Psoas muscle (tissue), 8 donors: ENCODE measurements at places on chromosomes 7 and 10.

DNA sequence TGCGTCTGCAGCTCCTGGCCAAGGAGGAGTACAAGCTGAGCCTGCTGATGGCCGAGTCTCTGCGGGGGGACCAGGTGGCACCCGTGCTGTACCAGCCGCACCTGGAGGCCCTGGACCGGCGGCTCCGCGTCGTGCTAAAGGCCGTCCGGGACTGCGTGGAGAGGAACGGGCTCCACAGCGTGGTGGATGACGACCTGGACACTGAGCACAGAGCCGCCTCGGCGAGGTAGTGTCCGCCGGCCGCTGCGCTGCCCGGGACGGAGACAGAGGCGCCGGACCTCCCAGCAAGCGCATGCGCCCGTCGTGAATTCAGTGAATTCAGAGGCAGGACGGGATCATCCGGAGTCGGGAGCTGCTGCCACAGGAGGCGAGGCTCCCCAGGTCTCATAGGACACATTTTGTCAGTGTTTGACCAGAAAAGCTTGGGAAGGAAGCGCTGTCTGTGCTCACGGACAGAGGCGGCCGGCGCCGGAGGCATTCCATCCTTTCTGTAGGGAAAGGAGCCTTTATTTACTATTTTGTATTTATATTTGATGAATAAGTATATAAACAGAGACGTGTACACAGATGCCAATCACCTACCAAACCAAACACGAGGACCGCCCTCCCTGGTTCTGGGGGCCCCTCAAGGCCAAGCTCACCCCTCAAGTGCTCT is 30.1 kb upstream of the FOXL3 start:
- DNase-seq, result peak; percentile 33

- no peak for DNase-seq
Measured at GRCh38 chr7:151575410-151575809, 55.7 kb upstream of the RHEB start.

DNA sequence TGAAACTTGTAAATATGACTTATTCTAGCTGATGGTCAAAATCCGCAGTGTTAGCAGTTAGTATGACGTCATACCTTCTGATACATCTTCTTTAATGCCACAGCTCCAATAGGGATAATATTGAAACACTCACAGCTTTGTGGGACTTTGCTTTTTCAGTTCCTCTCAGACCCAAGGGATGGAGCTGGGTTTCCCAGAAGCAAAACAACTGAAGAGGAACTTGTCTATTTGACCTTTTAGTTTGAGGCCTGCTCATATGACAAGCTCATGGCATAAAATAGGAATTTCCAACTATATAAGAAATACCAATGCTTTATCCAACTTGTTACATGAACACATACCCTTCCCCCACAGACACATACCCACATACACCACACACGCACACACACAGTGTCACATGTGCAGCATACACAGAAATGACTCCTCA is 31.6 kb upstream of the C10orf67 start:
- no peak for DNase-seq

GRCh38 chr10:128938558-128938957 is 528.5 kb upstream of the MGMT start:
- no peak for DNase-seq

DNA sequence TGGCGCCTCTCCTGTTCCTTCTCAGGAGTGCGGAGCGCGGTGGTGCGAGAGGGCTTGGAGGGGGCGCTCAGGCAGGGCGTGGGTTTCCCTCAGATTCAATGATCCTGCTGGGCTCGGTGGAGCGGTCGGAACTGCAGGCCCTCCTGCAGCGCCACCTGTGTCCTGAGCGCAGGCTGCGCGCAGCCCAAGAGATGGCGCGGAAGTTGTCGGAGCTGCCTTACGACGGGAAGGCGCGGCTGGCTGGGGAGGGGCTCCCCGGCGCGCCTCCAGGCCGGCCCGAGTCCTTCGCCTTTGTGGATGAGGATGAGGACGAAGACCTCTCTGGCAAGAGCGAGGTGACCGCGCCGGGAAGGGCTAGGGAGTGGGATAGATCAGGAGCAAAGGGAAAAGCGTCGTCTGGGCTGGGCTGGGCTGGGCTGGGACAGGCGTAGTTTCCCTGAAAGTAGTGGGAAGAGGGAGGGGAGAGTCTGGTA is 17.0 kb downstream of the FAM131B start:
- peak; percentile 62 for DNase-seq

- DNase-seq, result no peak
Measured at GRCh38 chr7:71753956-71754664, 622.2 kb downstream of the GALNT17 start.

GRCh38 chr7:38335492-38336147 is 62.2 kb upstream of the TARP start:
- DNase-seq, result peak; percentile 81

DNA sequence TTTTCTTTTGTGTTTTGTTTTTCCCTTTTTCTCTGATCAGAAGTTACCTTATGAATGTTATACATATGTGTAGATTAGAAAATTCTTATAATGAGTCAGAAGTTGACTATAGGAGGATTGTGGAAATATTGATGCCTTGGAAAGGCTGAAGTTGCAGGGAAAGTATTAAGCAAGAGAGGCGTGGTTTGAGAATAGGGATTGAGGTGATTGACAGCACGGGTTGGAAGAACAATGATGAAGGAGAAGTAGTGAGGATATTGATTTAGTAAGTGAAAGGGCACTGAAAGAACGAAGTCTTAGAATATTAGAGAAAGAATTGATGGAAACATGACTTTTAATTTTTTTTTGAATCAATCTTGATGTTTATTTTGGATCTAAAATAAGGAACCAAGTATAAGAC is 176.0 kb downstream of the EXOC4 start:
- no peak for DNase-seq

DNA sequence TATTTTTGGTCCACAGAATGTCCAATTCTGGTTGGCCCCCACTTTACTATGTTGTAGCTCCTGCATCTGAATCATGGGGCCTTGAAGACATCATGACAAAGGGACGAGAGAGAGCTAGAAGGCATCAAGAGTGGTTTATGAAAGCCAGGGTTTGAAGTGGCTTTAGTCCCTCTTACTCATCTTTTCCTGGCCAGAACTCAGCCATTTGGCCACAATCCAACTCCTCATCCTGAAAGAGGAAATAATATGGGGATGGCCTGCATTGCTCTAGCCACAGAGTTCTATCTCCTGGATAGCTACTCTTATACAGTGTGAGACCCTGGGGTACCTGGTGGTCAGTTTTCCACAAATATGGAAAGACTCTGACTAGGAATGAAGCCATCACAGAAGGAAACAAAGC is 418.9 kb downstream of the XPNPEP1 start:
- no peak for DNase-seq

DNA sequence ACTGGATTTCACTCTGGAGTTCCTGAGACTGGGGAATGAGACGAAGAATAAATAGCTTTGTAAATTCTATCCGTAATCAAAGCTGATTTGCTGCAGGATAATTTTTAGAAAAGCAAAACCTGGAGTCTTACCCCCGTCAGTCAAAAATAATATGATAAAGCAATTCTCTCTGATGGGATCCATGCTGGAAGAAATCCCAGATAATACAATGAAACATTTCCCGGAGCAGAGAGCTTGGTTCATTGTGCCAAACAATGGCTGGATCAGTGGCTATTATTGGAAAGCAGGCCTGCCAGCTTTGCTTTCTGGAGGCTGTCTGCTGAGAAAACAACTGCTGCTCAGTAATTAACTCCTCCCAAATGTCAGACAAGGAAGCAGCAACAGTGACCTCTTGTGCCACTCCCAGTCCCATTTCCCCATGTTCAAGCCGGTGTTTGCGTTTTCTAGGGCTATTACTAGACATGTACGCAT is 609.4 kb upstream of the PCDH15 start:
- peak; percentile 49 for DNase-seq

DNA sequence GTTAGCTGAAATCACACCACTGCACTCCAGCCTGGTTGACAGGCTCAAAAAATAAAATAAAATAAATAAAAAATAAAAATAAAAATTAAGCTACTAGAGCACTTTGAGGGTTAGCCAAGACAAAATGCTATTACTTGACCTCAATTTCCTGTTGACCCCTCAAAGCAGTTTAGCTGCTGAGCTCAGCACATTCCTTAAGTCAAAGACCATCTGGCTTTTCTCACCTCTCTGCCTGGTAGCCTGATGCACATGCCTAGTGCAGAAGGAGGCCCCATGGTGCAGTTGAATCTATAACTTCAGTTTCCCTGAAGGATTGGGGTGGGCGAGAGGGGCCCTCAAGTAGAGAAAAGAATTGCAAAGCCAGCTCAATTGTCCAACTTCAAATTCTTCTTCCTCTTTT is 211.1 kb upstream of the GALNT17 start:
- no peak for DNase-seq
